ENCODE measurements at places on chromosomes 11 and 22.

DNA sequence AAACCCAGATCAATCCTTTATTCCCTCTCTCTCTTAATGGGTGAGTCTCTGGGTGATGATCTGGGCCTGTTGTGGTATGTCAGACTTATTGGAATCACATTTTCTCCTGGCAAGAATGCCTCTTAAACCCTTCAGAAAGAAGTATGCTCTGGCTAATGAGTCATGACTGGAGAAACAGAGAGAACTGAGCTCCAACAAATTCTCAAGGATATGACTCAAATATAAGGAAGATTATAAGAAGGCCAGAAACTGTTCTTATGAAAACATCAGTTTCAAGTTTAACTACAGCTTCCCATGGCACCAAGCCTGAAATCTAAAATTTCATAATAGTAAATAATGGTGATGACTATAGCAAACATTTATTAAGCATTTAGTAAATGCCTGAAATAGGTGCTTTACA lies 83.9 kb downstream of the OR5AK2 start:
- H3K36me3 ChIP-seq = no peaks in the 10 kb centered on the region
- no peak overlapping the region for H3K4me3 ChIP-seq
- H3K27me3 ChIP-seq = no peaks in the 10 kb centered on the region

- H3K4me3 ChIP-seq = no peak overlapping the region
- no peaks in the 10 kb centered on the region for H3K27me3 ChIP-seq
- H3K4me1 ChIP-seq = peaks cover 8% of the 10 kb centered on the region
- no peak overlapping the region for H3K27ac ChIP-seq
- no peak for DNase-seq
These were observed 6.2 kb downstream of the DNAJB13 start for GRCh38 chr11:73956876-73957653.

DNA sequence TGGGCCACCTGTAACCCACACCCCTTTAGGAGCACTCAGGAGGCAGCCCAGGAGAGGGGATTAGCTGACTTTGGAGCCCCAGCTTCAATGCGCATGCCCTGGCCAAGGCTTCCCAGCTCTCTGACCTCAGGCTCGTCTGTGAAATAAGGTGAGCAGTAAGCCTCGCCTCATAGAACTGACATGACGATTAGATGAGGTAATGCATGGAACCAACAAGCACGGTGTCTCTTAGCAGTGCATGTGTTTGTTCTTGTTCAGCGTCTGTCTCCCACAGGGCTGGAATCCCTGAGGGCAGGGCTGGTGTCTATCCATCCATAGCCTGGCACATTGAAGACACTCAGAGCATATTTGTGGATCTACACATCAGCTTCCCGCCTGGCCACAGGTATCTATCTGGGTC lies 415.4 kb downstream of the MN1 start:
- no peak overlapping the region for H3K4me3 ChIP-seq
- no peak overlapping the region for H3K27ac ChIP-seq
- no peaks in the 10 kb centered on the region for H3K36me3 ChIP-seq
- no peak for DNase-seq
- H3K4me1 ChIP-seq = no peaks in the 10 kb centered on the region

GRCh38 chr11:40179541-40179940 lies 1279.9 kb downstream of the LRRC4C start:
- H3K36me3 ChIP-seq = no peaks in the 10 kb centered on the region
- no peaks in the 10 kb centered on the region for H3K27me3 ChIP-seq
- H3K27ac ChIP-seq = no peak overlapping the region
- DNase-seq = no peak
- H3K4me3 ChIP-seq = no peak overlapping the region

- H3K27ac ChIP-seq = no peak overlapping the region
- DNase-seq = no peak
- peaks cover 25% of the 10 kb centered on the region for H3K4me1 ChIP-seq
- no peaks in the 10 kb centered on the region for H3K27me3 ChIP-seq
- no peak overlapping the region for H3K4me3 ChIP-seq
- H3K36me3 ChIP-seq = no peaks in the 10 kb centered on the region
These were observed 47.1 kb upstream of the ARHGAP32 start for GRCh38 chr11:129239207-129239606.

- no peaks in the 10 kb centered on the region for H3K36me3 ChIP-seq
- no peak for DNase-seq
- no peaks in the 10 kb centered on the region for H3K27me3 ChIP-seq
- no peak overlapping the region for H3K4me3 ChIP-seq
- H3K27ac ChIP-seq = no peak overlapping the region
These were observed 16.4 kb downstream of the PRR33 start for GRCh38 chr11:1875093-1875850.

GRCh38 chr22:50011447-50012210 lies 936 bp downstream of the IL17REL start:
- H3K36me3 ChIP-seq = no peaks in the 10 kb centered on the region
- no peak for DNase-seq
- H3K27me3 ChIP-seq = peaks cover 14% of the 10 kb centered on the region
- H3K4me3 ChIP-seq = no peak overlapping the region
- H3K27ac ChIP-seq = no peak overlapping the region
- H3K4me1 ChIP-seq = peaks cover 8% of the 10 kb centered on the region

- H3K36me3 ChIP-seq = no peaks in the 10 kb centered on the region
- no peaks in the 10 kb centered on the region for H3K27me3 ChIP-seq
- DNase-seq = no peak
- H3K4me1 ChIP-seq = peaks cover 16% of the 10 kb centered on the region
These were observed 153.8 kb upstream of the E2F8 start for GRCh38 chr11:19394525-19395016.

- H3K27me3 ChIP-seq = no peaks in the 10 kb centered on the region
- no peak overlapping the region for H3K4me3 ChIP-seq
- no peaks in the 10 kb centered on the region for H3K36me3 ChIP-seq
These were observed 353.4 kb downstream of the TENM4 start for GRCh38 chr11:79087238-79087960.

All from body of pancreas (tissue), 4 donors.